Hypothalamus (tissue), 51 donors: ENCODE measurements at places on chromosomes 1 and 21.
A peak's percentile ranks its signal among the peaks of the same experiment; 100 is the strongest.

- peak; percentile 65 for DNase-seq
Observed at GRCh38 chr21:16535102-16535422, 805.3 kb downstream of the USP25 start.

DNA sequence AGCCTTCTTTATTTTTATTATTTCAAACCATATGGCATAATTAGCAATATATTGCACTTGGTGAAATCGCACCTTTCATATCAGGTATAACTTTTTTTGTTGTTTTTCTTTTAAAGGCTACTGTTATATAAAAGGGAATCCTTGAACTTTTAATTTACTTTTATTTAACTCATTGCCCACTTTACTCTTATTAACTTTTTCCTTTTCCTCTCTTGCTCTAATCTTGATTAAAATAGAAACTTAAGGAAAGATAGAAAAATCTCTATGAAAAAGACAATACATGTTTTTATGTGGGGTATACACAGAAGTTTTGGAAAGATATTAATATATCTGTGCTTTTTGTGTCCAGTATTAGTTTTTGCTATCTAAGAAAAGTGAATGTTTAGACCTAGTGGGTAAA, 805.8 kb downstream of the USP25 start:
- no peak for DNase-seq

- no peak for DNase-seq
Observed at GRCh38 chr1:107327446-107327845, 186.6 kb downstream of the NTNG1 start.

- no peak for DNase-seq
Observed at GRCh38 chr1:26913389-26913753, 404 bp downstream of the NR0B2 start.

DNA sequence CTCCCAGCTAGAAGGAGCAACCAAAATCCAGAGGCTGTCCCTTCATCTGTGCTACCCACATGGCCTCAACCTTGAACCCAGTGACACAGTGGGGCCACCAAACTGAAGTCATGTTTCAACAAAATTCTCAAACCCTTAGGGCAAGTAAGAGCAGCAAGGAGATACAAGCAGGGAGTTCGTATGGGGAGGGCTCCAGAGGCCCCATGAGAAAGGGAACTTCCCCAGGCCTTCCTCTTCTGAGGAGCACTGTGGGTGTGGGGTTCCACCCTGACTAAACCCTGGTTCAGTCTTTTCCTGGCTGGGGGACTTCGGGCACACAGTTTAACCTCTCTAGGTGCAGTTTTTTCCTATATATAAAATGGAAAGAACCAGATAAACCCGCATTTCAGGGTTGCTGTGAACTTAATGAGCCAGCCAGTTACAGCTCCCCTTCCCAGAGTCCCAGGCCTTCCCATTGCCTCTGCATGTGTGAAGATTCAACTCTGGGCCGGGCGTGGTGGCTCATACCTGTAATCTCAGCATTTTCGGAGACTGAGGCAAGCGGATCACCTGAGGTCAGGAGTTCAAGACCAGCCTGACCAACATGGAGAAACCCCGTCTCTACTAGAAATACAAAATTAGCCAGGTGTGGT, 8.0 kb upstream of the THEMIS2 start:
- no peak for DNase-seq

GRCh38 chr21:23949493-23949892, 1657.8 kb downstream of the MRPL39 start:
- DNase-seq = no peak

DNA sequence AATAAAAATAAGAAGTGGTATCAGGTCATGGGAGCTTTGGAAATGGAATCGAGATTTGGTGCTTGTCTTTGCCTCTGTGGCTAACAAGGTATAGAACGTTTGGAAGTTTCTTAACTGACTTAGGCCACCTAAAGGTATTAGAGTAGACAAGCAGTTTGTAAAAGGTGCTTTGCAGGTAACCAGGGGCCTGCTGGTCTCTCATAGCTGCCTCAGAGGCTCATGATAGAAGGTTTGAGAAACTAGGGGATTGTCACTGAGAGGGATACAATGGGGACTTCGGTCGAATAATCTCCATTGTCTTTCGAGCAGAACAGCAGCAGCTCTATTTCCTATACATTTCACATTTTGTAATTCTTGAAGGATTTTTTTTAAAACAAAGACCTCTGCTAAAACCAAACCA, 37.6 kb downstream of the C21orf91 start:
- DNase-seq = no peak

GRCh38 chr1:152191260-152191659, 32.2 kb upstream of the RPTN start:
- DNase-seq = no peak

GRCh38 chr21:33237486-33237885, 7.7 kb downstream of the IFNAR2 start:
- no peak for DNase-seq

DNA sequence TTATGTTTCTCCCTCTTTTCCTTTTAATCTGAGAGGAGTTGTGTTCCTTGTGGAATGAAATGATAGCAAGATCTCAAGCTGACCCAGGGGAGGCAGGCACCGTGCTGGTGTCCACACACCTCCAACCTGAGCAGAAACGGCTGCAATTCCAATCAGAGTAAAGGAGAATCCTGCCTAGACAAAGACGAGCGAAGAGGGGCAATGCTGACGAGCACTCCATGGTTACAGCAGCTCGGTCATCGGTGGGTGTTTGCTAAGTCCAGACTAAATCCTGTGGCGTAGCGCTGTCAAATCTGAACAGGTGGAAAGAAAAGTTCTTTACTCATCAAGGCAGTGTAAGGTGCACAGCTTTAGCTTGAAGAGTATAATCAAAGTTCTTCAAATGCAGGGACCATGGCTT, 74.8 kb downstream of the PLD5 start:
- DNase-seq = no peak

GRCh38 chr1:172946814-172947507, 103.8 kb downstream of the TNFSF18 start:
- DNase-seq = no peak
